ENCODE measurements at places on chromosomes 6 and 20.

GRCh38 chr6:42509256-42509655 lies 54.6 kb upstream of the UBR2 start:
- no peak for DNase-seq

DNA sequence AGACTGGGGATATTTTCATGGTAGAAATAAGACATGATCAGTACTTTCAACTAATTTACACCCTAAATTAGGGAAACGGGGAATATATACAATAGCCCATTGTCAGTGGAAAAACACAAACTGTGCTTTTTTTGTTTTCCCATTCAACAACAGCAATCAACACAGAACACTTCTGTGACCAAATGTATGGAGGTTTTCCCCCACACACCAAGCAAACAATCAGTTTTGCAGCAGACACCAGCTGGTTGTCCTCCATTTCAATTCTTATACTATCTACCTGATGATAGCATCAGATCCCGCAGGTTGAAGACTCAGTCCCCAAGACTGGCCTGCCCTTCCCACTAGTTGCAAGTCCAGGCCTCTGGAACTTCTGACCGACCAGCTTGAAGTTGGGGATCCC lies 4.5 kb downstream of the HINT3 start:
- DNase-seq = no peak

- peak; percentile 64 for DNase-seq
Measured at GRCh38 chr6:72622094-72622940, 453 bp downstream of the KCNQ5 start.

GRCh38 chr20:62577490-62577836 lies 64.8 kb upstream of the SLCO4A1 start:
- DNase-seq = no peak
